ENCODE measurements at places on chromosomes 4 and X. TPM values are rescaled to one million over a fixed set of nuclear protein-coding genes. Genes with fewer than 3 reads are reported as not detected.
A peak's percentile ranks its signal among the peaks of the same experiment; 100 is the strongest.

GRCh38 chr4:119580293-119580692 is 48.3 kb downstream of the PDE5A start:
- no peak overlapping the region for H3K4me3 ChIP-seq
- H3K27ac ChIP-seq, result peak overlapping the region; percentile 51
- peaks cover 12% of the 10 kb centered on the region for H3K36me3 ChIP-seq
- no peaks in the 10 kb centered on the region for H3K27me3 ChIP-seq

- no peak overlapping the region for H3K27ac ChIP-seq
- no peaks in the 10 kb centered on the region for H3K36me3 ChIP-seq
- no peaks in the 10 kb centered on the region for H3K4me1 ChIP-seq
Observed at GRCh38 chr4:71775449-71775848, 8.4 kb downstream of the GC start.

MAGEC3 gene
- not detected for total RNA-seq

- no peak for DNase-seq
- H3K27ac ChIP-seq, result no peak overlapping the region
- no peaks in the 10 kb centered on the region for H3K27me3 ChIP-seq
- peaks cover 5% of the 10 kb centered on the region for H3K4me1 ChIP-seq
- H3K36me3 ChIP-seq, result peaks cover 4% of the 10 kb centered on the region
Observed at GRCh38 chrX:15475486-15475885, 17.6 kb downstream of the PIR start.

DNA sequence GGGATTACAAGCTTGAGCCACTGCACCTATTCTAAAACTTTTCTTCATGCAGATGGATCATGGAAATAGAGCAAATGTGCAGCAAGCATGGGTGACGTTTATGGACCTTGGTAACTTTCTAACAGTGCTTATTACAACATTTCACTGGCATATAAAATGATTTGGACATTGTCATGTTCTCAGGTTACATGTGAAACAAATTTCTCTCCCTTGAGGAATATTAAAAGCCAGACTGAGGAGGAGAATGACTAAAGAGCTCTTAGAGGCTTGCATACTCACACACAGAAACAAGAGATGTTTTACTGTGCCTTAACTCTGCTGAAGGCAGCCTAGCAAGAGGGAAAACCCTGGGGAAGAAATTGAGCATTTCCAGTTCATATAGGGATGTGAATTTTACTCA is 38.6 kb upstream of the GPR101 start:
- H3K27me3 ChIP-seq, result no peaks in the 10 kb centered on the region
- no peak overlapping the region for H3K27ac ChIP-seq
- no peak for DNase-seq
- H3K4me3 ChIP-seq, result no peak overlapping the region

Data from osteocyte (in vitro differentiated cells).